HEK293T (cell line): ENCODE measurements at places on chromosomes 2 and 18.

- no peak for DNase-seq
Measured at GRCh38 chr2:157258520-157259326, 1.2 kb downstream of the GALNT5 start.

DNA sequence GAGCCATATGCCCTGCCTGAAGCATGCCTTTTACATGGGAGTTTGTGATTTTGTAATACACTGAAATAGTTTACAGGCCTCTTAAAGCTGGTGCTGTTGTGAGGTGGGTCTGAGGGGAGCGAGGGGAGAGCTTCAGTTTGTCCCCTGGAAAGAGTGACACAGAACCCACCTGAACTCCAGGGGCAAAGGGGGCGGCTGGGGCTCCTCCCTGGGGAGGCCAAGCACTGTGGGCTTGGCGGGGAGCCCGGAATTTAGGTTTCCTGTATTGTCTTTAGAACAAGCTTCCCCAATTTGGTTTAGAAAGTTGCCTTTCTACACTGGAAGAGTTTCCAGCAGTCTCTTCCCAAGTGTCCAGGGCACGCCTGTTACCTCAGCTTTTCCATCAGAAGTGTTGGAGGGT is 75.7 kb downstream of the VAPA start:
- no peak for DNase-seq

DNA sequence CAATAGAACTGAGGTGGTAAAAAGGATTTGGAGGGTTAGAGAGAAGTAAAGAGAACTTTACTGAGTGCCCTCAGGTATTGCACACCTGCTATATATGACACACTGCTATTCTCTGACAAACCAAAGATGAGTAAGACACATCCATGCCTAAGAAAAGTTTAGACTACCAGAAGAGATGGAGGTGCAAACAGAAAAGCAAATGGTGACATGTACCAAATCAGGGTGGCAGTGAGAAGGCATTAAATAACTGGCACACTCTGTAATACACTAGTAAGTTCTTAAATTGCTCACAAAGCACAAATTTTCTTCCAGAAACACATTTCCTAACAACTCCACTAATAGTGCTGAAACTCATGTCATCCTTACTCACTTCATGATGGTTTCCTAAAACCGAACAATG is 88.6 kb downstream of the KCTD18 start:
- DNase-seq, result no peak

- peak; percentile 22 for DNase-seq
Measured at GRCh38 chr2:174335988-174336500, 1.3 kb downstream of the SP9 start.

- no peak for DNase-seq
Measured at GRCh38 chr2:169693360-169693759, 845 bp downstream of the CFAP210 start.

GRCh38 chr18:48933578-48934414 is 17.0 kb downstream of the SMAD7 start:
- DNase-seq, result no peak

GRCh38 chr2:36403675-36404230 is 48.2 kb downstream of the CRIM1 start:
- no peak for DNase-seq

- DNase-seq, result no peak
Measured at GRCh38 chr2:18209934-18210639, 331.6 kb downstream of the KCNS3 start.

- no peak for DNase-seq
Measured at GRCh38 chr2:56099963-56100362, 83.8 kb upstream of the CCDC85A start.

- no peak for DNase-seq
Measured at GRCh38 chr2:33380719-33381118, 95.7 kb upstream of the RASGRP3 start.

DNA sequence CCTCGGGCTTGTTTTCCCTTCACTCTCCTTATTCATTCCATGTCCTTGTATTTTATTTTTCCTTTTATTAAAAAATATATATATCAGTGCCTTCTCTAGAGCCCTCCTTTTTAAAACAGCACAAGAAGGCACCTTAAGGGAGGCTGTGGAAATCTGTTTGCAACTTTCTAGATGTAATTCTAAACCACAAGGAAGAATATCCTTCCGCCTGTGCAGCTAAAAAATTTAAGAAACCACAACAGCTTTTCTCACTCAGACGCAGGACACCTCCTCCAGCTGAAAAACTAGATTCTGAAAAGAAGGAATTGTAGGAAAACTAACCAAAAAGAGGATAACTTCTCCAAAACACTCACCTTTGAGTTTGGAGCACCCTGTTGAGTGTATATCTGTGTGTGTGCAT is 142.2 kb downstream of the BCL11A start:
- DNase-seq, result no peak

DNA sequence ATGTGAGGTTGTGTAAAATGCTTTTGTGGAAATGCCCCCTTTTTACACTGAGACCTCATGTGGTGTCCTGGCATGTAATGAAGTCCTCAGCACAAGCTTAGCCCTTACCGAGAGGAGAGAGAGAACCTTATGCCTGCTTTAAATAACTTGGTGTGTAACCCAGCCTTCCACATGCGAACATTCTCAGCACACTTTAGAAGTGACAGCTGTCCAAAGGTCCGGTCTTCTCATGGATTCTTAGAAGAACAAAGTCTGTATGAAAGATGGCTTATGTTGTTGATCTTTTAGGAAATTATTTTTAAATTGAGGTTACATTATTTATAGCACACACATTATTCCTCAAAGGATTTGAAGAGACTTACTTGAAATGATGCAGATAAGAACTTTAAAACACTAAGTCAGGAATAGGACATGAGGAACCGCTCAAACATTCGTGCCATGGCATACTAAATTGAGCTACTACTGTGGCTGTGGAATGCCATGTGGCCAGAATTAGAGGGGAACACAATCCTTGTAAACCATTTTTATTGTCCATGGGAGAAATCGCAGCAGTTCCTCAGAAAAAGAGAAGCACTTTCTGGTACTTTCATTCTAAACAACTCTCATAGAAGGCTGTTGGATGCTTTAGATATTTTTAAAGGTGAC is 79.6 kb downstream of the WDSUB1 start:
- DNase-seq, result no peak

- no peak for DNase-seq
Measured at GRCh38 chr2:113255140-113256070, 23.3 kb downstream of the PAX8 start.

- DNase-seq, result no peak
Measured at GRCh38 chr2:149399934-149400615, 69.7 kb downstream of the LYPD6 start.

- DNase-seq, result no peak
Measured at GRCh38 chr18:71902482-71902881, 641.7 kb downstream of the CBLN2 start.

DNA sequence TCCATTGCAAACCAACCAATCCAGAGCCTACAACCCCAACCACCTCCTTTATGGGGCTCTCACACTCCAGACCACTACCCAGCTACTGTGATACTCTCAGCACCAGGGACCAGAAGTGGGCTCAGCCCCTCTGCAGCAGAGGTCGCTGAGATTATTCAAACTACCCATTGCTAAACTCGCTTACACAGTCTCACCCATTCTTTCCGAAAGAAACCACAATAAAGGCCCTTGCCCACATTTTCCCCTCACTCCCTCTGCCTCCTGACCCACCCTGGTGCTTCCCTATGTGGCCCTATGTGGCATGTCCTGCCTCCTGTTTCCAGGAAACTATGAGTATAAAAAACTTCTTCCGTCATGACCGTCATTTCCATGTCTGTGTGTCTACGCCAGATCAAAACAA is 10.7 kb downstream of the TEX51 start:
- no peak for DNase-seq

- no peak for DNase-seq
Measured at GRCh38 chr2:195320413-195320973, 336.5 kb upstream of the SLC39A10 start.

GRCh38 chr2:862731-863466 is 87.8 kb upstream of the SNTG2 start:
- no peak for DNase-seq

DNA sequence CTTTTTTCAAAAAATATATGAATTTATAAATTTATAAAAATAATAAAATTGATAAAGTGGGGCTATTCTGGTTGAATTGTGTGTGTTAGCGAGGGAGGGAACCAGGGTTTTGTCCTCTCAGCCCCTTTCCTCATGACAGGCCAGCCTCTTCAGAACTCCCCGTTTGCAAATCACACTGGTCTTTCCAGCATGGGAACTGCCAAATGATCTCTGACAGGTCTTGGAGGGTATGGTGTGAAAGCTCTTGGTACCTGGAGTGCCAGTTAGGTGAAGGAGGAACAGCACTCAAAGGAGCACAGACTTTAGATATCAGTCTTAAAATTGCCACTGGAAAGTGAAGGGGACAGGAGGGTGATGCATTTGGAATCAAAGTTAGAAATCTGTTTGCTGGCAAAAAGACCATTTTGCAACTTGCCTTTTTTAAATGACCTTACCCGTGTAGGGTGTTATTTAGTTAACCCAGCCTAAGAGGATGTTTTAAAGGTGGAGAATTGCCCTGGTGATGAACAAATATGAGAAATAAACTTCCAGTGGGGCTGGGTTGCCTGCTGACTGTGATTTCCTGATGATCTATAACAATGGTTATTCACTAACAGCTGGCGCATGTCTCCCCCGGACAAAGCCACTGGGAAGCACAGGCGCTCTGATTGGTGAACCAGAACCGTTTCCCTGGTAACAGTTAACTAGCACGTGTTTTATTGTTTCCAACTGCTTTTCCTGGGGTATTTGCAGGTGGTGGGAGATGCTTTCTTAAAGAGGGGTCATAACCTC is 85.3 kb upstream of the EFEMP1 start:
- no peak for DNase-seq

DNA sequence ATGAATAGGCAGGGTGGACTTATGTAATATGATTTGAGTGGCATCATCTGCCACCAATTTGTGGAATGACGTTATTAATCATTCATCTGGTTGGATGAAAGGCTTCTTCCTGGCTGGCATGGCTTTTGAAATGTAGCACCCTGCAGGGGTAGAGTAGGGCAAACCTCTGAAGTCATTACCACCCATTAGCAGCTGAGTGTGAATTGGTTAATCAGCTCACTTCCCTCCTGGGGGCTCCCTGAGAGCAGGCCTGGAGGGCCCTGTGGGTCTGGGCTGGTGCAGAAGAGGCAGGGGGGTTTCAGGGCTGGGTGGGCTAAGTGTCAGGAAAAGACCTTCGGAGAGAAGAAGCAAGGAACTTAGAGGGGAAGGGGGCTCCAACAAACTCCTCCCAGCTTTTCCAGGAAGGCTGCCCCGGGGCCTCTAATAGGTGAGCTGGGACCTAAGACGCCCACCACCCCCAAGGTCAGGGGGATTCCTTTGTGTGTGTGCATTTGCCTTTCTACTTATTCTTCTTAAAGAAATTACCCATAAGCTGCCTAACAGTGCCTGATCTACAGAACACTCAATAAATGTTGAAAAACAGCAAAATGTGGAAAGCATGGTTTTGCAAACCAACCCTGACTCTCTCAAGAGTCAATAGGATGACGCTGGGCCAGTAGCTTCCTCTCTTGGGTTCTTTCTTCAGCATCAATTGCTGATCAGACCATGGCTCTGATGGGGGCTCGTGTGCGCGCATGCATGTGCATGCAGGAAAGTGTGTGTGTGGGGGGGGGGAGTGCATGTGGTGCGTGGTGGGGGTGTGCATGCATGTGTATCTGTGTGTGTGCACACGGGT is 49.7 kb upstream of the ZNF516 start:
- no peak for DNase-seq

GRCh38 chr2:196962325-196962724 is 35.8 kb upstream of the PGAP1 start:
- no peak for DNase-seq

GRCh38 chr2:58146707-58147106 is 94.4 kb downstream of the FANCL start:
- DNase-seq, result no peak

DNA sequence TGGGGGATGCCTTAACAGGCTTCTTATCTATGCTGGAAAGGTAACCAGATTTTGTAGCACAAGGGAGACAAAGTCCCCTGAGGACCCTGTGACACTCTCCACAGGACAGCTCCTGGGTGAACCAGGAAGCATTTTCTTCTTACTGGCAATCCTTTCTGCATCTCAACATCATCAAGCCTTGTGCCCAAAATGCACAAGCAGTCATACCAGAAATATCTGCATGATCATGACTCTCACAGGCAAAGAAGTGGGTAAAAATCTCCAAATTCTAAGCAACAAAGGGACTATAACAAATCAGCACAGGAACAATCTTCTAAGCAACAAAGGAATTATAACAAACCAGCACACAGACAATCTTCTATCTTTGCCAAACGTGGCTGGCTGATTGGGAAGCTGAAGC is 99.1 kb upstream of the CD226 start:
- DNase-seq, result no peak

DNA sequence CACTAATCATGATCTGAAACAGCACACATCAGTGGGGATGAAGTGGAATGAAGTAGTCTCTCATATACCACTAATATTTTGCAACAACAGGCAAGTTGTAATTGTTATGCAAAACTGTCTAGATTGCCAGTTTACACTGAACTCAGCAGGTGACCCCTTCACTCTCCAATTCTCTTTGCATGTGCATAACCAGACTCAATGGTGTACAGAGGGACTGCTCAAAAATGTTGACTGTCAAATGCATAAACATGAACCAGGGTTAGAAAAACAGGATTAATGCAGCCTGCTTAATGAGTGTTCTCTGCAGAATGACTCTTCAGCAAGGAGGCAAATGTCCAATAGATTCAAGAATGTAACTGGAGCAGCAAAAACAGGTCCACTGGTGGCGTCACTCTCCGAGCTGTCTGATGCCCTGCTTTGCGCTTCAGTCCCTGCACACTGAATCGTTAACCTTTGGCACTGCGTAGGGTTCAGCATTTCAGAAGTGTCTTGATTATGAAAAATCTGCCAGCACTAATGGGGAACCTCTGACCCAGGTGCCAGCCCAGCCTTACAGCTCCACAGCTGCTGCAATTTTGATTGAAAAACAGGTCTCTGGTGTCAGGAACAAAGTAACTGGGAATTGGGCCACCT is 209.3 kb downstream of the TDRD15 start:
- no peak for DNase-seq

- DNase-seq, result no peak
Measured at GRCh38 chr2:47528455-47528854, 125.5 kb downstream of the MSH2 start.

GRCh38 chr2:127411653-127412369 is 6.4 kb upstream of the PROC start:
- no peak for DNase-seq

- no peak for DNase-seq
Measured at GRCh38 chr2:232449964-232450363, 6.0 kb upstream of the ALPI start.
